ENCODE measurements at places on chromosomes 12 and 14.
A peak's percentile ranks its signal among the peaks of the same experiment; 100 is the strongest.

GRCh38 chr12:55067701-55068100, 47.9 kb downstream of the NEUROD4 start:
- DNase-seq = no peak

DNA sequence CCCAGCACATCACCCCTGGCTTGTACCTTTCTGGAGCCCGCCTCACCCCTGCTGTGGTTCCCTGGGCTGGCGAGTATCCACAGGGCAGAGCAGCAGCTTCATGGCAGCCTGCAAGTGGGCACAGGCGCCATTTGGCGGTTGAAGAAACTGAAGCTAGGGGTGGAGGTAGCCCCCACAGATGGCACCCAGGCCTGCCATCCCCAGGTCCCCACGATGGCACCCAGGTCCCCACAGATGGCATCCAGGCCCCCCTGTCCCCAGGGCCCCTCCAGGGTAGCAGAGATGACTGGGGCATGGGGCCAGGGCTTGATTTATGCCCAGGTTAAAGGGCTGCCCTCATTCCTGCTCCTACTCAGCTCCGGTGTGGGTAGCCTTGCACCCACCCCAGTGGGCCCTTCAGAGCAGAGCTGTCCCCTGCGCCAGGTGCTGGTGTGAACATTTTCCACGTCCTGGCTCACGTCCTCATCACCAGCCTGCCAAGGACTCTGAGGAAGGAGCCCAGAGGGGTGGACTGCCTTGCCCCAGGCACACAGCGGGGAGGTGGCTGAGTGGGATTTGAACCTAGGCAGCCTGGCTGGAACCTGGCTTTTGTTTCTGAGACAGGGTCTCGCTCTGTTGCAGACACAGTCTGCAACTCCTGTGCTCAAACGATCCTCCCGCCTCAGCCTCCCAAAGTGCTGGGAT, 8.7 kb downstream of the MMP17 start:
- DNase-seq = no peak

- DNase-seq = no peak
These were observed 87.0 kb downstream of the ACTN1 start for GRCh38 chr14:68891851-68892660.

GRCh38 chr12:106341086-106341877, 16.3 kb upstream of the POLR3B start:
- DNase-seq = no peak

DNA sequence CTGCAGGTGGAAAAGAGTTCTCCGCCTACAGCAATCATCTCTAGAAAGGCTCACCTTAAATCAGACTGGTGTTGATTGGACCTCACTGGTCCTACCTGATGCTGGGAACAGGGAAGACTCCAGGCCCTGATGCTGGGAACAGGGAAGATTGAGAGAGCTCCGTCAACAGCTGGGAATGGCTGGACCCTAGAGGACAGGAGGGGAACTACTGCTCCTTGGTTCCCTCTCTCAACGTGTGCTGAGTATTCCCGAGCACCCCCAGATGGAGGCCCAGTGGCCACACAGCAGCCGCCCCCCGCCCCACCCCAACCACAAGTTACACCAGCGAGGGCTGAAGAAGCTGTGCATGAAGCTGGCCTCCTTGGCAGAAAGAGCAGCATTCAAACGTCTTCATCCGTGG, 240.3 kb downstream of the SLC15A4 start:
- no peak for DNase-seq

GRCh38 chr14:52263190-52263589, 4.3 kb upstream of the PTGDR start:
- DNase-seq = no peak

DNA sequence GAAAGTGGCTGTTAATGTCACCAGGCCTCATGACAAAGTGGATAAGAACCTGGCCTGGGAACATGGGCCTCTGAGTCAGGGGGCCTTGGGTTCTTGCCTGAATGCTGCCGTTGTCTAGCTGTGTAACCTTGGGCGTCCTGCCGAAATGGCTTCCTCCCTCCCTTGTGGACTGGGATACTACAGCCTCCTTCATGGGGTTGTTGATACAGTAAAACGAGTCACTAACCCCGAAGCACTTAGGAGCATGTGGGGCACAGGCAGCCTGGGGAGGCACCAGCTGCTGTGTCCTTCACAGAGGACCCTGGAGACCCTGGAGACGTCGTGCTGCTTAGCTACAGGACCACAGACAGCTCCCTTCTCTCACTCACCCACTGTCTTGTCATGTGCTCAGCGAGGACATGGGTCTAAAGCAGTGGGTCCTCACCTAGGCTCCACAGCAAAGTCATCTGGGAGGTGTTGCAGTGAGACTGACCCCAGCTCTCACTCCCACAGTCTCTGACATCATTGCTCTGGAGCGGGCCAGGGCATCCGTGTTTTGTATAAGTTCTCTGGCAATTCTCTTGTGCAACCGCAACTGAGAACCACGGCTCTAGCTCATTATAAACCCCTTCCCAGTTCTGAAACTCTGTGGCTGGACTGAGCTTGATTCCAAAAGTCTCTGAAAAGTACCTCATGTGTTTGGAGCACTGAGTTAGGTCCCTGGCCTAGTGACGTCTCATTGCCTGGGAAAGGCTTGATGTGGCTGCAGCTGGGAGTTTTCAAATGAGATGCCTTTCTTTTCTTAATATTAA, 42.1 kb downstream of the SERPINA3 start:
- DNase-seq = no peak

GRCh38 chr12:68796399-68796798, 11.6 kb upstream of the MDM2 start:
- DNase-seq = no peak

GRCh38 chr14:71498212-71498611, 434.0 kb upstream of the RGS6 start:
- DNase-seq = no peak

DNA sequence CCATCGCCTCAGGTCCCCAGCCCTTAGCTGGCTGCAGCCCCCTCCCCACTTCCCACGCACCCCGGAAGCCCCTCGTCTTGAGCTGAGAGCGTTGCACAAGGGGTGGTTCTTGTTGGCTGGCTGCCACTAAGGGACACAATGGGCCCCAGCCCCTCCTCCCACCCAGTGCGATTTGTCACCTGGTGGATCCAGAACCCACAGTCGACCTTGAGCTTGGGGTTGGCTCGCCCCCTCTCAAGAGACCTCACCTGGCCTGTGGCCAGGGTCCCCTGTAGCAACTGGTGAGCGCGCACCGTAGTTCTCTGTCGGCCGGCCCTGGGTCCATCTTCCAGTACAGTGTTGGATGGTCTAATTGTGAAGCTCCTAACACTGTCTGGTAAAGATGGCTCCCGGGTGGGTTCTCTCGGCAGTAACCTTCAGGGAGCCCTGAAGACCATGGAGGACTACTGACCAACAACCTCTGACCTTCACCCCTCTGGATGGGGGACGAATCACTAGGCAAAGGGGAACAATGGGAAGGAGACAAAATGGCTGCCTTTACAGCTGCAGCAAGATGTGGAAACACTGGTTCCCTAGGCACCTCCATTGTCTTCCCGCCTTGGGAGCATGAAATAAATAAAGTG, 6.6 kb downstream of the PHB2 start:
- no peak for DNase-seq

- no peak for DNase-seq
These were observed 619.2 kb upstream of the LRFN5 start for GRCh38 chr14:40987481-40987880.

GRCh38 chr12:75738486-75738885, 227.1 kb upstream of the KRR1 start:
- DNase-seq = peak; percentile 28

GRCh38 chr12:127150479-127150878, 1116.5 kb upstream of the TMEM132C start:
- DNase-seq = no peak

DNA sequence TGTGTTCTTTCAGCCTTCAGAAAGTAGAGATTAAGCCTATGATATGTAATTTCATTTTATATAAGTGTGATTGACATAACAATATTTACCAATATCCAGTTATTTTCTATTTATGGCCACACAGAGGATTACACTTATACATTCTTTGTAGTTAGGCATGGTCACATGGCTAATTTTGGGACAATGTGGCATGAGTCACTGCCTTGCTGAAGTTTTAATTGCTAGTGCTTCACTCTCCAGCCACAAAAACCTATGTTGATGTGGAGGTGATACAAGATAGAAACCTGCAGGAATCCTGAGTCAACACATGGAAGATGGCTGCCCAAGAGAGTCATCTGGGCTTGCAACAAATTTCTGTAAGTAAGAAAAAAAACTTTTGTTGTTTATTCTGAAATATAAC, 17.0 kb downstream of the CLEC14A start:
- no peak for DNase-seq

DNA sequence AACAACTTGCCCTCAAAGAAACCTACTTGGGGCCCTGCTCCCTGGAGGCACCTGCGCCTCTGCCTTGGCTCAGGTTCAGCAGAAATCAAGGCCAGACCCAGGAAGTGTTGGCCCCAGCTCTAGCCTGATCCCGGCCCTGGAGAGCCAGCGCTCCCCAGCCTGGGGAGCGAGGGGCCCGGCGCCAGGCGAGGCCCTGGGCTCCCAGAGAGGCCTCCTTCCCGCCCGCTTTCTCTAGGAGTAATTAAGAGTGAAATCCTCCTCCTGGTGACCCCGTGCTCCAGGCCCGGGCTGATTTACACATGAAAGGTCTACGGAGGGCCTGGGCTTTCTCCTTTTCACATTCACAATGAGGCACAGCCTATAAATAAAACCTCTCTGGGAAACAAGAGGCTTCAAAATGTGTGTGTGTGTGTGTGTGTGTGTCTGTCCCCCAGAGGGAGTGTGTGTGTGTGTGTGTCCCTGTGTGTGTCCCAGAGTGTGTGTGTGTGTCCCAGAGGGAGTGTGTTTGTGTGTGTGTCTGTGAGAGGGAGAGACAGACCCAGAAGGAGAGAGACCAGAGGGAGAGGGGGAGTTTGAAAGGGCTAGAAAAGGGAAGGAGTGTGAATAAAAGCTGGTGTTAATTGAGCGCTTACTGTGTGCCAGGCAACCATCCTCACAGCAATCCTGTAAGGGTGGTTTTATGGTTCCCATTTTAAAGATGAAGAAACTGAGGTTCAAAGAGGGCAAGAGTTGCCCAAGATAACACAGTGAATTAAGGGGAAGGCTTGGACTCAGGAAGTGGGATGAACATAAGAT, 23.8 kb upstream of the COX6A1 start:
- DNase-seq = no peak

DNA sequence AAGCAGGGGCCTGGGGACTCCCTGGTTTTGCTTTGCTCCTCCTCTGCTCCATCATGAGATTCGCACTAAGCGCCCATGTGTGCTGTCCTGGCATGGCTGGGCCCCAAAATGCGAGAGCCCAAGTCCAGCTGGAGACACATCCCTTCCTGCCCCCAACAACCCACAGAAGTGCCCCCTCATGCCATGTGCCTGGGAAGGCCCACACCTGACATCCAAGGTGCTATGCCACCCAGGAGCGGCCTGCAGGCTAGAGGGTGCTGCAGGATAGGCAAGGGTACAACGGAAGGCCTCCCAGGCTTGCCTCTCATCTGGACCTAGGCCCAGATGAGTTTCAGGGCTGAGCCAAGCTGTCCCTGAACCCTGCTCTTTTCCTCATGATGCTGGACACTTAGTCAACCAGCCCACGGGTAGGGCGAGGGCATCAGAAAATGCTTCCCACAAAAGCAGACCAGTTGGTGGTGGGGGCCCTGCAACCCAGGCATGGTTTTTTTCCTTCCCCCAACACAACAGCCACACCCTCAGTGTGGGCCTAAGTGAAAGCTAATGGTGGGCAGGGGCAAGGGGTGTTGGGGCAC, 13.2 kb upstream of the KRT80 start:
- no peak for DNase-seq

DNA sequence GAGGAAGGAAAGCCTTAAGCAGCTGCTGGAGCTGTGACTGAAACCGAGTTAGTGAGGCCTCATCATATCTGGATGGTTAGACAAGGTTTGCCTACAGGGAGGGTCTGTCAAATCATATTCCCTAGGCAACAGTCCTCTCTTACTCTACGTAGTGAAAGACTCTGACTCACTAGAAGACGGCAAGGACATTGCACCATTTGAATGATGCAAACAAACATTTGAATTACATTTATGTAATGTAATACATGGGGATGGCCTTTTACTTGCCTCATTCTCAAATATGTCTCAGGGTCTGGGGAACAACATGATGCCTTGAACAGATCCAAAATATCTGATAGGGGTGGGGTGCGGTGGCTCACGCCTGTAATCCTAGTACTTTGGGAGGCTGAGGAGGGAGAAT, 29.8 kb upstream of the STRAP start:
- DNase-seq = no peak

DNA sequence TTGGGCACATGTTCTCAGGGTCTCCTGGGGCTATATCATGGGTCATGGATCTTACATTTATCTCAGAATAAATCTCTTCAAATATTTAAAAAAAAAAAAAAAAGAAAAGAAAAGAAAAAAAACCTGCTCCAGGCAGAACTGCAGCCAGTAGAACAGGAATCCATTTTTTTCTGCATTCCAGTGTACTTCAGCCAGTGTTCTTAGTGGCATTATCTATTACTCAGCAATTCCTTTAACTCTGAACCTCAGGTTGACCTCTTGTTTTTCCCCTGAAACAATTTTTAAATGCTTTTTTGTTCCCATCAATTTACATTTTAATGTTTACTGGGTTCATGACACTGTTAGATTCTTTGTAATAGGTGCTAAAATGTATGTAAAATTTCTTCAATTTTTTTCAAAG, 66.7 kb upstream of the STXBP6 start:
- DNase-seq = no peak

- DNase-seq = no peak
These were observed 52.9 kb downstream of the PEBP1 start for GRCh38 chr12:118188690-118189371.

DNA sequence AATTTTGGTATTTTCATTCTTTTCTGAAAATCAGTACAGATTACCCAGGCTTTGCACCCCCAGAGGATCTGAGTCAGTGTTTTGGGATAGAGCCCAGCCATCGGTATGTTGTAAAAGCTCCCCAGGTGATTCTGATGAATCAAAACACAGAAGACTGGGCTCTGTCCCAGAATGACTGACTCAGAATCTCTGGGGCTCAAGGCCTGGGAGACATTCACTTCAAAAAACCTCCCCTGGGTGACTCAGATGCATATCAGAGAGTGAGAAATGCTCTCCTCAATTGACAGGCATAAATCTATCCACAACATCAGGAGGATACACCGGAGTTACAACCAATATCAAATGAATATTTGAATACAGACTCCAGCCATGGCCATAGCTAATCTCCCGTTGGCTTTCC, 32.6 kb downstream of the SLC35F4 start:
- DNase-seq = no peak

- no peak for DNase-seq
These were observed 379.8 kb downstream of the DPF3 start for GRCh38 chr14:72513965-72514659.

GRCh38 chr12:122872815-122873361, 23.0 kb downstream of the VPS37B start:
- no peak for DNase-seq

- DNase-seq = peak; percentile 53
These were observed 101.9 kb downstream of the RIN3 start for GRCh38 chr14:92615451-92615850.

GRCh38 chr12:6145564-6145963, 21.1 kb upstream of the VWF start:
- no peak for DNase-seq

- DNase-seq = no peak
These were observed 1441.4 kb downstream of the AACS start for GRCh38 chr12:126506426-126507182.

GRCh38 chr14:104924421-104925213, at the start of gene PLD4:
TSS of gene PLD4 (plus strand) at chr14:104924879. CDS start at chr14:104927141, 2,262 bp downstream.
- no peak for DNase-seq

GRCh38 chr14:65170318-65170717, 68.0 kb upstream of the MAX start:
- DNase-seq = no peak
